ENCODE measurements at places on chromosomes 6 and 20.

- peak; percentile 25 for DNase-seq
Measured at GRCh38 chr6:140774080-140774505, 1358.6 kb upstream of the GJE1 start.

DNA sequence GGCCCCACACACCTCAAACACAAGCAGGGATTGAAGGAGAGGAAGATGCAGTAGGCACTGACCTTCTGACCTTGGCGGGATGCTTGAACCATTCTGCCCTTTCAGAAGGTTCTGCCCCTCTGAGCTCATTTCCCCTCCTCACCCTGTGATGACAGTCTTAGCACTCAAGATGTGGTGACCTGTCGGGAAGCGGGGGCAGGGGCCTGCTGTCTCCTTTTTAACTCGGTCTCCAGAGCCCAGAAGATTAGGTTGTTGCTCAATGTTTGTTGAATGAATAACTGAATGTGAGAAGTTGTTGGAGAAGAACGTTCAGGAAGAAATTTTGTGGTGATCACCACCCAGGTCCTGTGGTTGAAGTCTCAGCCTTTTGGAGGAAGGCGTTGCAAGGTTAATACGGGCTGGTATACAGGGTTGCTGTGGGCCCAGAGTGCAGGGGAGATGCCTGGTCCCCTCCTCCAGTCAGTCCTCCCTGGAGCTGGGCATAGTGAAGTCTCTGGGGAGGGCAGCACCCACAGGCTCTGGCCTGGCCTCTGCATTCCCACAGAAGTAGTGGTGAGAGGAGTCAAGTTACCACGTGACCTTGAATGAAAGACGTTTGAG lies 49.7 kb upstream of the FUCA2 start:
- no peak for DNase-seq

- DNase-seq: peak; percentile 86
Measured at GRCh38 chr6:11212664-11213063, 19.8 kb downstream of the NEDD9 start.

DNA sequence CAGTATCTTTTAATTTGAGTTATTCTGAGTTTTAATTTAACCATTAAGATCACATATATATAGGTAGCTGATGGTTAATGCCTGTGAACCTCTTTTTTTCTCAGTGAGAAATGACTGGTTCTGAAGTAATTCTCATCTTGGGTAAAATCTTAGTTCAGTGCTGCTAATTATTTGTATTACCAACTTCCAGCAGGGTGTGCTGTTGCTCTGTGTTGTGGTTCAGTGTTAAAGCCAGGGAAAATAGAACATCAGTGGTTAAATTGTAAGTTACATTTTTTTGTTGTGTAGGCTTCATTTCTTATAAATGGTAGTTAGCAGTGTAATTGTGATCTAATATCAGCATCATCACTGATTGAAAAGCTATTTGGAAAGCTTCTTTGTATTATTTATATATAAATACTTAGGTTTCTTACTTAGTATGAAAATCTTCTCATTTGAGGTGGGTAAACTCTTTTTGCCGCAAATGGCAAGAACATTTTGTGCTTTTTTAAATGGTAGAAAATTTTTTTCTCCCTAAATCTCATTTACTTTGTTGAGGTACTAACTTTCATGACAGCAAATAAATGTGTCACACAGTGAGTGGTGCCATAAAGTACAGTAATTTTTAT lies 43.7 kb downstream of the CDC5L start:
- DNase-seq: no peak
